ENCODE measurements at places on chromosomes 12 and 14.

DNA sequence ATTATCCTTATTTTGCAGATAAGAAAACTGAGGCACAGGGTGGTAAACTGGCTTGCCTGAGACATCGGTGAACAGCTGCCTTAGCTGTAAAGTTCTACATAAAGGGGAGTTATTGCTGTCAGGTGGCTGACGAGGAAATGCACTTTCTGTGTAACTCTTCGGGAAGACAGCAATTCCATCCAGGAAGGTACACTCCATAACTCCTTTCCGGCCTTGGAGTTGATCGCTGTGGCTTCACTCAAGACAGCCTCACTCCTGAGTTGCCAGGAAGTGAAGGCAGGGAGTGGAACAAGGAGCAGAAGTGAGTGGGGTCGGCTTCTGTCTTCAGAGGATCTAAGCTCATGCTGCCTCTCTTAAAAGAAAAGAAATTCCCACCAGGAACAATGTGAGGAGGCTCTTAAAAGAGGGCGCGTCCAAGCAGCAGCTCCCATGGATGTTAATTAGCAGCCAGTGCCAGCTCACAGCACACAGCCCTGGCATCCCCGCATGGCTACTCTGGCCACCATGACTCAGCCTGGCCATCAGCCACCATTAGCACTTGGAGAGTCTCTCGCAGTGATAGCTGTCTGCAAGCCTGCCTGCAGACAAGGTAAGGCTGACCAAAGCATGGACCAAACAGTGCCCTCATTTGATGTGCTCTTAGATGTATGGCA, 60.3 kb downstream of the NUAK1 start:
- no peak for DNase-seq

DNA sequence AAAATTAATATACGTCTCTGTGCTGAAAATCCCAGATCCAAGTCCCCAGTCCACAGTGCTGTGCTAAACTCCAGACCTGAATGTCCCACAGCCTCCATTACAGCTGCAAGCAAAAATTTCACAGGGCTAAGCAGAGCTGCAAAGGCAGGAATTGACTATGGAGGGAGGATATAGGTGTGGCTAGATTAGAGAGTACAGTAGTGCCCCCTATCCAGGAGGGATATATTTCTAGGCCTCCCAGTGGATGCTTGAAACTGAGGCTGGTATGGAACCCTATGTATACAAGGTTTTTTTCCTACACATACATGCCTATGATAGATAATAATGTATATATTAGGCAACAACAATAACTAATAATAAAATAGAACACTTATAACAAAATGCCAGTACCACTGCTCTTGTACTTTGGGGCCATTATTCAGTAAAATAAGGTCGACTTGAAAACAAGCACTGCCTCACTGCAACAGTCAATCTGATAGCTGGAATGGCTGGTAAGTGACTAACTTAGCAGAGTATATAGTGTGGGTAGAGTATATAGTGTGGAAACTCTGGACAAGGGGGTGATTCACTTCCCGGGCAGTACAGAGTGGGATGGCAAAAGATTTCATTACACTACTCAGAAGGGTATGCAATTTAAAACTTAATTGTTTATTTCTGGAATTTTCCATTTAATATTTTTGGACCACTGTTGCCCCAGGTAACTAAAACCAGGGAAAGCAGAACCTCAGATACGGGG, 82.7 kb downstream of the C14orf132 start:
- no peak for DNase-seq

DNA sequence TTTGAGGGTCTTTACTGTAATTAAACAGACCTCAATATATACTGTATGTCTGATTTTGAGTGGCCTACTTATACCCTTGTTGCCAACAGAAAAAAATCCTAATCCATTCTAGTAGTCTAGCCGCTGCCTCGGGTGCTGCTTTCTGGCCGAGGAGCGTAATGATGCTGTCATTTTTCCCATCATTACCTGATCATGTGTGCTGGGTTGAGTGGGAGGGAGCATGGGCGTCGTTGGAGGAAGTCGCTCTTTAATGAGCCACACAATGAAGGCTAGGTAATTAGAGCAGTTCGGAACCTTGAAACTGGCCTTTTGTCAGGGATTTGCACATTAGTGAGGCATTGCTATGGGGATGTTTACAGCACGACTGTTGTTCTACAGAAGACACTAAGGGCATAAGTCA, 76.1 kb upstream of the RFX4 start:
- no peak for DNase-seq

- no peak for DNase-seq
These were observed 177.9 kb downstream of the ETV6 start for GRCh38 chr12:11827091-11828061.

GRCh38 chr12:122982963-122983788, 2.7 kb downstream of the ARL6IP4 start:
- no peak for DNase-seq

Data from stimulated activated CD4-positive, alpha-beta T cell treated with anti-CD3 and anti-CD28 coated beads, Interleukin-4, amount 100 ng/mL, for 1 hour (primary cell).